ENCODE measurements at places on chromosomes 7 and 10.

DNA sequence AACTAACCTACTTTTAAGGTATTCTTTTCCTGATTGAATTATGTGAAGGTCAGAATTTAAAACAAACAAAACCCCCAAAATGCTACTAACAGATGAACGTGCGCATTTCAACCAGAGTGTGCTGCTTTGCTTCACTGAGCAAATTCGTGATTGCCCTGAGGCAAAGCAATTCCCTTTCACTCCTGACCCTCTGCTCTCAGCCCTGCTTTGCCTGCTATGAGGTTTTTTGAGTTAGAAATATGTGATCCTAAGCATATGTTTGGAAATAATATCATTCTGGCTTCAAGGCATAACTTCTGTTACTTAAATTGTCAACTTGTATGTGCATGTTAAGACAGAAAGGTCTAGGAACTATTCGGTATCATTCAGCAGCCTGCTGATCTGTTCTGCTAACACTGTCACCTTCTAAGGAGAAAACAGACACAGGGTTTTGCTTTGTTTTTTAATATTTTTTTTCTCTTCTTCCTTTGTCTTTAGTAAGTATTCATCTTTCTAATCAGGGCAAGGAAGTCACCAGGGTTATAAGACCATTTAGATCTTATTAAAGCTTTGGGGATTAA lies 124.2 kb downstream of the GNAT3 start:
- DNase-seq: no peak

GRCh38 chr7:152035817-152036216 lies 10.3 kb downstream of the GALNT11 start:
- DNase-seq: no peak

DNA sequence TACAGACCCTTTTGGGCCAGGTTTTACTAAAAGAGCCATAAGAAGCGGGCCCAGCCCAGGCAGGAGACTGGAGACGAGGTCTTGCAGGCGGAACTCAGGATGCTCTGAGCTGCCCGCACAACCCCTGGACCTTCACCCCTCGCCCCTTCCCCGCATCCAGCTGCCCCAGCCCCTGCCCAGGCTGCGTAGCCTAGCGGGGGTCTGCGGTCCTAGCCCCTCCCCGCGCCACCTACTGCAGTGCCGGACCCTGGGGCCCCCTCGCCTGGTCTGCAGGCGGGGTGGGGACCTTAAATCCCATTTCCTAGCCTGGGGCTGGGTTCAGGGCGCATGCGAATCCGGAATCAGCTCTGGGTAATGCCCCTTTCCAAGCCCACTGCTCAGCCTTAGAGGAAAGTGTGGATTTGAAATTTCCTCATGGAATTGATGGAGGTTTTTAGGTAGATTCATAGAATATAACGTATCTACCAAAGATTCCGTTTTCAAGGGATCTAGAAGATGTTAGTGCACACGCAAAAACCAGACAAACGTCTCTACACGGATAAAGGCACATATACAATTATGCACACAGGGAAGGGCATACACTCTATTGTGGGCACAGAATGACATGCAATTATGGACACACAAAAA lies 546 bp upstream of the HOXA3 start:
- no peak for DNase-seq

DNA sequence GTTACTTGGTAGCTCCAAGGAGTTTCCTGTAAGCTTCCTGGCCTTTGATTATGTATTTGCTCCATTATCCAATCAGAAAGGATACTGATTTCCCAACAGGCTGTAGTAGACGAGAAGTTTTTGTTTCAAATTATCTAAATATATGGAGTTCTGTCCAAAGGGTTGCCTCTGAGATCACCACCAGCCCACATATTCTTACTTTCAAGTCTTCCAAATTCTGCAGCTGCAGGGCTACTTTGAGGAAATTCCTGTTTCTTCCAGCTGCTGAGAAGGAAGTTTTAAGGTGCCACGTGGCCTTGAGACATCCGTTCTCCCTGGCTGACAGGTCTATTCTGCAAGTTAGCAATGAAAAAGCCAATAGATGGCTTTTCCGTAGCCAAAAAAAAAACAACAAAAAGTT lies 286.0 kb downstream of the TWIST1 start:
- DNase-seq: no peak

DNA sequence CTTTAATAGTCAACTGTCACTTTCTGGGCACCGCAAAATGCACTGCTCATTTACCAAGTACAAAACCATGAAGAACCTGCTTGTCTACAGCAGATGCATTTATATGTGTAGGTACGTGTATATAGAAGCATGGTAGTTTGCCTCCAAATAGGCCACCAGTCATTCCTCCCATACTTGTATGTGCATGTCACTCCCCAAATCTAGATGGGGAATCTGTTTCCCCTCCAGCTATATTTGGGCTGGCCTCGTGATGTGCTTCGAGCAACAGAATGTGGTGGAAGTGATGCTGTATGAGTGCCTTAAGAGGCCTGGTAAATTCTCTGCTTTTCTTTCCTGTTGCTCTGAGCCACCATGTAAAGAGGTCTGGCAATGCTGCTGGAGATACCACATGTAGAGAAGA lies 47.1 kb downstream of the PSMC2 start:
- no peak for DNase-seq

DNA sequence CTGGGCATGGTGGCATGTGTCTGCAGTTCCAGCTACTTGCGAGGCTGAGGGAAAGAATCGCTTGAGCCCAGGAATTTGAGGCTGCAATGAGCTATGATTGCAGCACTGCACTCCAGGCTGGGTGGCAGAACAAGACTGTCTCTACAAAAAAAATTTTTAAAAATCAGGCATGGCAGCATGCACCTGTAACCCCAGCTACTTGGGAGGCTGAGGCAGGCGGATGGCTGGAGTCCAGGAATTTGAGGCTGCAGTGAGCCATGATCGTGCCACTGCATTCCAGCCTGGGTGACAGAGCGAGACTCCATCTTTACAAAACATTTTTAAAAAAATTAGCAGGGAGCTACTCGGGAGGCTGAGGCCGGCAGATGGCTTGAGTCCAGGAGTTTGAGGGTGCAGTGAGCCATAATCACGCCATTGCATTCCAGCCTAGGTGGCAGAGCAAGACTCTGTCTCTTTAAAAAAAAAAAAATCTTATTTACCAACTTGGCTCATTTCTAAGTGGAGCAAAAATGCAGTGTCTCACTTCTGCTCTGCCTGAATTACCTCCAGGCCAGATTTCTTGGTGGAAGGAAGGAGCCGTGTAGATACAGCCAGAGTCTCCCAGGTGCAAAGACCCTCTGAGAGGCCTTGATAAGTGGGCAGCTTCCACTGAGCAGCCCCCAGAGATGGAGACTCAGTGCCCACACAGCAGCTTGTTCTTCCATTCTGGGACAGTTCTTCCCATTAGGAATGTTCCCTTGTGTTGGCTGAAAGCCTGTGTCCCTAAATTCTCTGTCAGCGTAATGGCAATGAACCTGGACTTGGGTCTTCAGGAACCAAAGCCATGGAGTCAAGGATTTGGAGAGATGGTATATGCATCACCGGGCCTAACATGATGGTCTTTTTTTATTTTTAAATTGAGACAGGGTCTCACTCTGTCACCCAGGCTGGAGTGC lies 30.0 kb downstream of the GTF2IRD1 start:
- DNase-seq: no peak

GRCh38 chr10:26430641-26431163 lies 7.4 kb upstream of the APBB1IP start:
- DNase-seq: no peak

DNA sequence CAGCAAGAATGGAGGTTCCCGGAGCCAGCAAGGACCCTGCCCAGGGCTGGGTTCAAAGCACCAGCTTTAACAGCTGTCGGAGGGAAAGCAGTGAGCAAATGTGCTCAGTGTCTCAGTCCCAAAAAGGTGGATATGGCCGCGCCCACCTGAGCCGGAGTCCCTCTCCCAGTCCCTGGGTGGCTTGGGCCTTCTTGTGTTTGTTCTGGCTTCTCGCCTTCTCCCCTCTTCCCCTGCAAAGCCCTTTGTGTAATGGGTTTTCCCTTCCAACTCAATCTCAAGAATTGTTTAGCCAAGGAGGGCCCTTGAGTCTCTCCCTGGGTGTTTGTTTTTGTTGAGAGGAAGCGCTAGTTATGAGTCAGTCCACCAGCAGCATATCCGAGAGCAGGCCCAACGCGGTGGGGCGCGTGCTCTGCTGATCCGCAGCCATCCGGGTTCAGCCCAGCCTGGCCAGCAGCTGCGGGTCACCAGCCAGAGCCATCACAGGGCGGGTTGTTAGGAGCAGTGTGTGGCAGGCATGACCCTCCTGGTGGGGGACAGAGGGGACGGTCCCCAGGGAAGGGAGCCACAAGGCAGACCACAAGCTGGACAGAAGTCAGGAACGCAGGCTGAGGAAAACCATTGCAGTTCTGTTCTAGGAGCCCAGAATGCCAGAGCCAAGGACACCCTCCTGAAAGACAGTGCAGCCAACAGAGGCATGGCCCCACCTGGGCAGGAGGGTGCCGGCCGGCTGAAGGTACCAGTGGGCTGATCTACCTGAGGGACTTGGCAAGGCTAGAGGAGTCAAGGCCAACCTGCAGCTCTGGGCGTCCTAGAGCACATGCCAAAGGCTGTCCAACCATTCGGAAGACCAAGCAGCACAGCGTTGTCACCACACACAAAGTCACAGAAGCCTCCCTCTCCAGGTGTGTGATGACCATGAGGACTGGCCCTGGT lies 21.3 kb downstream of the CALML3 start:
- DNase-seq: no peak

GRCh38 chr7:3267966-3268690 lies 32.9 kb upstream of the SDK1 start:
- no peak for DNase-seq

GRCh38 chr7:18174996-18175395 lies 147.3 kb upstream of the PRPS1L1 start:
- DNase-seq: no peak

DNA sequence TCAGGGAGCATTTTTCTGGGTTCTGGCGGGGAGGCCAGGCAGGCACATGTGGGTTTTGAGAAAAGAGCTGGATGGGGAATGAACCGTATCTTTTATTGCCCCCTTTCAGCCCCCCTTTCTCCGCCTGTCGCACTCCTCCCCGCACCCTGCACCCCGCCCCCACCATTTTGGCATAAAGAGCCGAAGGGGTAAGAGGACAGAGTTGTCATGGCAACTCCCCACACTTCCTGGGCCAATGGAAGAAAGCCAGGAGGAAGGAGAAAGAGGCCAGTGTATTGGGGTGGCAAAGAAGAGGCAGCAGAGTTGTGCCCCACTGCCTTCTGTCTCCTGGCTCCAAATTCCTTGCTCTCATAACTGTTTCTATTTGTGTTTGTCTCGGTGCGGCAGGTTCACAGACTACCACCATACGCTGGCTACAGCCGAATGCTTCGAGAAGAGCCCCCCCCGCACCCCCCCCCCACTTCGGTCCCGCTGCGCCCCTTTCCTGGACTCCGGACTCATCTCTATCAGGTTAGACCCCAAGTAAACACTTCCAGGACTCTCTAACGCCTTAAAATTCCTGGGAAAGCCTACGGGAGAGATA lies 3.4 kb downstream of the KCNIP2 start:
- DNase-seq: no peak

- no peak for DNase-seq
Measured at GRCh38 chr7:116911801-116912200, 41.5 kb upstream of the ST7 start.

- no peak for DNase-seq
Measured at GRCh38 chr10:117997673-117998072, 49.1 kb downstream of the RAB11FIP2 start.

GRCh38 chr7:116298055-116298454 lies 87.7 kb downstream of the TES start:
- DNase-seq: no peak

- no peak for DNase-seq
Measured at GRCh38 chr10:109219935-109220605, 703.2 kb downstream of the XPNPEP1 start.

GRCh38 chr10:14574885-14575284 lies 199.8 kb downstream of the FAM107B start:
- DNase-seq: no peak

DNA sequence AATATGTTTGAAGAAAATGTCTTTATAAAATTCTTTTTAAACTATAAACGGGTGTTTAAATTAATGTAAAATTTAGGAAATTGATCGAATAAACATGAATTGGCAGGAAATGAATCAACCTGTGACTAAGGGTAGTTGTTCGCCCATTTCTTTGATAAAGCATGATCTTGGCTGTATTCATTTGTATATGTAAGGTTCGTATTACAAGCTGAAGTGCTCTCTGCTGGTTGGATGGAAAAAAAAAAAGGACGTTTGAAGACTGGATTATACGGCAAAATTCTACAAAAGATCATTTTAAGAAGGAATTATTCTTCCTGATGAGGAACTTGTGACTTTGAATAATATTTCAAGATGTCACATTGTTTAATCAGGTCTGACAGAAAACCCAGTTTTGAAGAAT lies 185.4 kb upstream of the ANK3 start:
- no peak for DNase-seq

- DNase-seq: no peak
Measured at GRCh38 chr7:143954135-143954534, 509 bp upstream of the OR2F1 start.

DNA sequence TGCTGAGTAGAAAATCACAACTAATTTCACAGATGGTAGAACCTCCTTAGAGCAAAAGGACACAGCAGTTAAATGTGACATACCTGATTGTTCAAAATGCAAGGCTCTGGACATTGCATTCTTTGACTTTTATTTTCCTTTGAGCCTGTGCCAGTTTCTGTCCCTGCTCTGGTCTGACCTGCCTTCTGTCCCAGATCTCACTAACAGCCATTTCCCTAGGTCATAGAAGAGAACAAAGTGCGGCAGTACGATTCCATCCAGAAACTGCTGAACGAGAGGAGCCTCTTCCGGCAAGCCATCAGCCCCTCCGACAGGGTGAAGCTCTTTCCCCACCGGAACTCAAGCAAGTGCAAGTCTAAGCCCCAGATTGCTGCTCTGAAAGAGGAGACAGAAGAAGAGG lies 186.9 kb downstream of the CFTR start:
- no peak for DNase-seq

GRCh38 chr10:48845512-48845911 lies 94.1 kb downstream of the LRRC18 start:
- no peak for DNase-seq

- no peak for DNase-seq
Measured at GRCh38 chr7:976901-977325, 1.6 kb upstream of the COX19 start.

DNA sequence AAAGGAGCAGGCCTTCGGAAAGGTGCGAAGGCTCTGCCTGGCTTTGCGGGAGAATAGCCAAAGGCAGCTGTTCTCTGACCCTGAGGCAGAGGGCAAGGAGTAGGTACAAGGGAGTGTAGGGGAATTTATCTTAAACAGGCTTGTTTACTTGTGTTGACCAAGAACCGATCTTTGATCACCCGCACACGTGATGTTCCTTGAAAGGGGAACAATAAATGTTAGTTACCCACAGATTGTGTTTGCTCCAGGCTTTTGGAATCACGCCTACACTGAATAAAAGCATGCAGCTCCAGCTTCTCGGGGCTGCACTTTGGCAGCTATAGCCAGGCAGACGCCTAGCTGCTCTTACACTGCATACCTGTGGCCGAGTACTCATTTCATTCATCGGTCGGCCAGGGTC lies 420.8 kb downstream of the PHF14 start:
- no peak for DNase-seq

- DNase-seq: no peak
Measured at GRCh38 chr7:77631820-77632219, 64.4 kb upstream of the RSBN1L start.

Measured in activated T-helper 1 cell treated with anti-CD3 and anti-CD28 coated beads, Interleukin-2, amount 50 U/mL, for 16 hours (primary cell).